ENCODE measurements at places on chromosomes 5 and 9. TPM values are rescaled to one million over a fixed set of nuclear protein-coding genes. Genes with fewer than 3 reads are reported as not detected.

DNA sequence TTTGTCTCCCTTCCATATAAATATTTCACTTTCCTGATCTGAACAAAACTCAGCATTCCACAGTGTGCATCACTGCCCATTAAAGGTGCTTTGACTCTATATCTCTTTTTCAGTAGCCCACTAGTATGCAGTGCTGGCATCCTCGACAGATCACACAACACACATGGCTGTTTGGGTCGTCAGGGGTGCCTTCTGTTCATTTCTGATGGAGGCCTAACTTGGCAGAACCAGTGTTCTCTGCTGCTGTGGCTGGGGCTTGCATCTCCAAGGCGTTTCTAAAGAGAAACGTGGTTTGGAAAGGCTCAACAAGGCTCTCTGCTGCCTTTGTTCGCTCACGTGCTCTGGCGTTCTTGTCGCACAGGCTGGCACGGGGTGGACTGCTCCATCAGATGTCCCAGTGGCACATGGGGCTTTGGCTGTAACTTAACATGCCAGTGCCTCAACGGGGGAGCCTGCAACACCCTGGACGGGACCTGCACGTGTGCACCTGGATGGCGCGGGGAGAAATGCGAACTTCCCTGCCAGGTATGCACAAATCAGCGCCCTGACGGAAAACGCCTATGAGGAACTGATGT, 97.7 kb upstream of the PRRC1 start:
- H3K4me1 ChIP-seq, result peaks cover 10% of the 10 kb centered on the region
- H3K4me3 ChIP-seq, result no peak overlapping the region
- DNase-seq, result no peak
- H3K27ac ChIP-seq, result no peak overlapping the region

Gene FNIP1
- 25.0 TPM for polyA plus RNA-seq

DNA sequence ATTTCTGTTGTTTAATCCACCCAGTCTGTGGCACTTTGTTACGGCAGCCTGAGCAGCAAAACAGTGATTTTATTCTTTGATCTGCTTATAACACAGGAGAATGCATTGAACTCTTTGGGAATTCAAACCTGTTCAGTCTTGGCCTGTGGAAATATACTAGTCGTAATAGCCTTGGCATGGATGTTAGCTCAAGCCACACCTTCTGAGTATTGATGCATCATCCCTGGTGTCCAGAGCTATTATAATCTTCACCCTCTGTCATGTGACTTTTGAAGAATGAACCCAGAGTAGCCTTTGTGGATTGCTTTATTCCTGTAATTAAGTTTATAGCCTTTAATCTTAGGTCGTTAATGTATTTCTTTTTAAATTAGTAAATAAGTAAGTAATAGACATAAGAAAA, 50.8 kb upstream of the TEX48 start:
- no peak for DNase-seq
- no peaks in the 10 kb centered on the region for H3K36me3 ChIP-seq
- H3K4me1 ChIP-seq, result no peaks in the 10 kb centered on the region

Gene NPDC1
- 14.8 TPM for polyA plus RNA-seq

DNA sequence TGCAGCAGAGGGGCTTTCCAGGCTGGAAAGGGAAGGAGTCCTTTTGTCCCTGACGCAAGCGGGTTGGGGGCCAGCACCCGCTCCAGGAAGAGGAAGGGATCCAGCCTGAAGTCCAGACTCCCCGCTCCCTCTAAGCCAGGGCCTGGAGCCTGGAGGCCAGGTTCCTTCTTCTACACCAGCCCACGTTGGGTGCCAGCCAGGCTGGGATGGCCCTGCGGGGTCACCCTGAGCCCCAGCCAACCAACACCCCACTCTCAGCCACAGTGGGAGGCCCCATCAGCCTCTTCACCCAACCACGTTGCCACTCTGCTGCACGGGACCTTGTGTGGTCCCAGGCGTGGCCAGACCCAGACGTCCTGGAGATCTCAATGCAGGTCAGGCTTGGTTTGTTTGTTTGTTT, 970 bp upstream of the FUT7 start:
- peaks cover 16% of the 10 kb centered on the region for H3K4me1 ChIP-seq
- DNase-seq, result peak; percentile 73
- H3K4me3 ChIP-seq, result peak overlapping the region; percentile 28
- no peaks in the 10 kb centered on the region for H3K36me3 ChIP-seq
- H3K27ac ChIP-seq, result no peak overlapping the region

GRCh38 chr5:20254748-20255147, 266.7 kb upstream of the CDH18 start:
- no peaks in the 10 kb centered on the region for H3K27me3 ChIP-seq
- no peaks in the 10 kb centered on the region for H3K36me3 ChIP-seq
- no peak for DNase-seq
- H3K4me1 ChIP-seq, result no peaks in the 10 kb centered on the region
- H3K27ac ChIP-seq, result no peak overlapping the region

- peak; percentile 14 for DNase-seq
- H3K27ac ChIP-seq, result no peak overlapping the region
- no peaks in the 10 kb centered on the region for H3K4me1 ChIP-seq
Measured at GRCh38 chr9:133884907-133885744, 107.0 kb downstream of the VAV2 start.

Gene VCAN
- polyA plus RNA-seq, result 2.7 TPM

GRCh38 chr5:171369056-171369455, 18.6 kb upstream of the NPM1 start:
- no peaks in the 10 kb centered on the region for H3K4me1 ChIP-seq
- peaks cover 7% of the 10 kb centered on the region for H3K27me3 ChIP-seq
- H3K27ac ChIP-seq, result no peak overlapping the region
- no peak for DNase-seq
- H3K36me3 ChIP-seq, result no peaks in the 10 kb centered on the region
- H3K4me3 ChIP-seq, result no peak overlapping the region

DNA sequence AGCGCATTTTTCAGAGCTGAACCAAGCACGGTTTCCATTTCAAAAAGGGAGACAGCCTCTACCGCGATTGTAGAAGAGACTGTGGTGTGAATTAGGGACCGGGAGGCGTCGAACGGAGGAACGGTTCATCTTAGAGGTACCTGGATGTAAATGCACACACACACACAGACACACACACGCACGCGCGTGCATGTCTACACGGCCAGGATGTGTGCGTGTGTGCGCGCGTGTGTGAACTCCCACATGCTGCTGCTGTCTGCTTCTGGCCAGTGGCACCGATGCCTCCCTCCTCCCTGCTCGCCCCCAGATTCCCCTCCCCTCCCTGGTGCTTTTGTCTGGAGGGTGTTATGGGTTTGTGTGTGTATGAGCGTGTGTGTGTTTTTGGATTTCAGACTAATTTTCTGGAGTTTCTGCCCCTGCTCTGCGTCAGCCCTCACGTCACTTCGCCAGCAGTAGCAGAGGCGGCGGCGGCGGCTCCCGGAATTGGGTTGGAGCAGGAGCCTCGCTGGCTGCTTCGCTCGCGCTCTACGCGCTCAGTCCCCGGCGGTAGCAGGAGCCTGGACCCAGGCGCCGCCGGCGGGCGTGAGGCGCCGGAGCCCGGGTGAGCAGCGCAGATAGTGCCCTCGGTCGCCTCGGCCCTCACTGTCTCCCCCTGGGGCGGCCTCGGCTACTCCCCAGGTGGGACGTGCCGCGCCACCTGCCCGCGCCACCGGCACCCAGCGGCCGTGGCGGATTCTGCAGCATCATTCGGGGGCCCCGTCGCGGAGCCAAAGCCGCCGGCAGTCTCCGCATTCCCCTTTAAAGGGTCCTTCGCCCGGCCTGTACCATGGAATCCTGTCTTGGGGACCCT, at the start of gene NTRK2:
Gene NTRK2, plus strand, starts transcription at position 442 of the 850 bp plus-strand sequence. CDS start 1,020 bp downstream, outside the sequence.
- peak within 1 kb of the TSS; percentile 61 for H3K4me3 ChIP-seq
- DNase-seq, result peak; percentile 34
- peak within 1 kb of the TSS; percentile 14 for H3K27ac ChIP-seq
- peaks cover 3% of the 10 kb centered on the region for H3K27me3 ChIP-seq
- H3K4me1 ChIP-seq, result peaks cover 5% of the 10 kb centered on the region

DNA sequence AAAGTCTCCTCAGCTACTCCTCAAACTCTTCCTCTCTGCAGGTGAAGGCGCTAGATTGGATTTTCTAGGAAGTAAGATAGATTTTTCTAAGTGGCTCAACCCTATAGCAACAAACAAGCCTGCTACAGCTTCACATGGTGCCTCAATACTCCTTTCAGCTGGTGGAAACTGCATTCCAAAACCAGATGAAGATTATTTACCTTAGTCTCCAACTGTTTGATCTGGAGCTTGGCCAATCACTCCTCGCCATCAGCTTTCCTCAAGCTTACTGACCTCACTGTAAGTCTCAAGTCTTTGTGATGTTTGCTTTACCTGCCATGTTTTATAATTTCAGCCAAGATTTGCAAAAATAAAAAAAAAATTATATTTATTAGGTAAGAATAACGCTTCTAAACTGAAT, 622.4 kb downstream of the CHSY3 start:
- H3K4me3 ChIP-seq, result no peak overlapping the region
- H3K27me3 ChIP-seq, result no peaks in the 10 kb centered on the region
- no peak for DNase-seq
- H3K36me3 ChIP-seq, result no peaks in the 10 kb centered on the region
- no peak overlapping the region for H3K27ac ChIP-seq

DNA sequence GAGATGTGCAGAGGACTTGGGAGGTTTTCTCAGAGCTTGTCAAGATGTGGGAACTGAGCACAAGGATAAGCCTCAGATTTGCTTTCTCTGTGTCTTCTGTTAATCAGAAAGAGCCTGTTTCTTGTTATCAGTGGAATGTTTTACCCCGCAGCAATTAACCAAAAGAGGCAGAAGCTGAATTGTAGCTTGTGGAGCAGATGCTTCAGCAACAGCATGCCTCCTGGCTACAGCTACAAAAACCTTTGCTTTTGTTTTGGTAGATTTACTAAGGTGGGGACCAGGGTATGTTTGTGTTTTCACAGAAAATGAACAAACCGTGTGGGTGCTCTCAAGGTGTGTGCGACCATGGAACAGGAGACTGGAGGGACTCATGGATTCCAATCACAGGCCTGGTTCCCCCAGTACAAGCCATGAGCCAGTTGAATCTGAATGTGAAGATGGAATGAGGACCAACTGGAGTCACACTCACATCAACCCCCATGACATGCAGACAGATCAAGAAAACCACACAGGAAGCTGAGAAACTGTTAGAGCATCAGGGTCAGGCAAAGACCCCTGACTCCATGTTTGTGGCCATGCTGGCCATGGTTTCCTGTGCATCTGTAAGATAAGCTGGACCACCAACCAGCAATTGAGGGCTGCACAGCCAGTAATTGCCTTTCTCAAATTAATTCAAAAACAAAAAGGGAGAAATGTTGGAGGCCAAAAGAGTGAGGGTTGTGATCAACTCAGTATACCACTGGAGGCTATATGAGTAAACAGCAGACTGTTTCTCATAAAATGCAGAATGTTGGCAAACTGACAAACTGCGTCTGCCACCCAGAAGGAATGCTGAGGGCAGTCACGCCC, 6.9 kb downstream of the UGT3A2 start:
- no peak for DNase-seq
- peaks cover 2% of the 10 kb centered on the region for H3K27me3 ChIP-seq
- no peaks in the 10 kb centered on the region for H3K4me1 ChIP-seq
- H3K4me3 ChIP-seq, result no peak overlapping the region
- H3K27ac ChIP-seq, result no peak overlapping the region
- no peaks in the 10 kb centered on the region for H3K36me3 ChIP-seq

DNA sequence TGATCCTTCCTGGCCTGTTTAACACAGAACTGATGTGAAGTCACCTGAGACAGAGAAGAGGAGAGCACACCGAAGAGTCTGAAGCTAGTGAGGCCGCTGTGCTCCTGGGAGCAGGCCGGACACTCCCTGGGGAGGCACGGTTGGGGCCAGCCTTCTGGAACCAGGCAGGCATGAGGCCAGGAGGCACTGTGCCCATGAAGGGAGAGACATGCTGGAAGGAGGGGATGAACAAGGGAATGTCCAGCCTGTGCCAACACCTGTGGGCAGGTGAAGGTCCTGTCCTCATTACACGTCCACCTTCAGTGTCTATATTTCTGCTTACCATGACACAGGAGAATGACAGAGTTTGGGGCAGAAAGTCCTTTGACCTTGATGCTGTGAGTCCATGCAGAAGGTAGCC, 183.8 kb upstream of the S1PR3 start:
- no peak for DNase-seq
- no peaks in the 10 kb centered on the region for H3K36me3 ChIP-seq
- no peaks in the 10 kb centered on the region for H3K4me1 ChIP-seq
- H3K27ac ChIP-seq, result no peak overlapping the region

Gene PPP2R2B
- polyA plus RNA-seq, result 0.14 TPM

DNA sequence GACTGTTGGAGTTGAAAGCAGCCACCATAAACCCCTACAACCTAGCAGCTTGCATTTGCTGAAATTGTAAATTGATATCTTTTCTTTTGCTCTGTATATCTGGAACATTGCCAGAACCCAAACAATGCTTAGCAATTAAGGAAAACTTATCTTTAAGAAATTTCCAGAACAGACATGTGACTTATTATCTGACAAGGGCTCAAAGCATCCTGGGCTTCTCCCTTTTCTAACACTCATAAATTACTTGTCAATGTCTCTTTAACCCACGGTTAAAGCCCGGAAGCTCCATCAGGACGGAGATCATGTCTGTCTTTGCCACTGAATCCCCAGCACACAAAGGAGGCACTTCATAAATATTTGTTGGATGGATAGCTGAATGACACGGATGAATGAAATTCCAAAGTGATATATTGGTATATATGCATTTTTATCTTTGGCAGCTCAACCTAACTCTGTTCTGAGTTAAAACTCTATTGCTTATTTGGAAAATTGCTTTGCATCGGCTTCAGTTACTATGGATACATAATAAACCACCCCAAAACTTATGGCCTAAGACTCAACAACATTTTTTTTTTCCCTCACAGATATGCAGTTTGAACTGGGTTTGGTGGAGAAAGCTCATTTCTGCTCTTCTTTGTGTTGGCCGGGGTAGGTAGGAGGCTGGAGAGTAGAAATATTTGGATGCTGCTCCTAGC, 103.1 kb upstream of the CLINT1 start:
- no peak overlapping the region for H3K27ac ChIP-seq
- DNase-seq, result no peak
- no peaks in the 10 kb centered on the region for H3K4me1 ChIP-seq
- no peak overlapping the region for H3K4me3 ChIP-seq
- no peaks in the 10 kb centered on the region for H3K27me3 ChIP-seq

Gene SLC6A19
- polyA plus RNA-seq, result 0.08 TPM

DNA sequence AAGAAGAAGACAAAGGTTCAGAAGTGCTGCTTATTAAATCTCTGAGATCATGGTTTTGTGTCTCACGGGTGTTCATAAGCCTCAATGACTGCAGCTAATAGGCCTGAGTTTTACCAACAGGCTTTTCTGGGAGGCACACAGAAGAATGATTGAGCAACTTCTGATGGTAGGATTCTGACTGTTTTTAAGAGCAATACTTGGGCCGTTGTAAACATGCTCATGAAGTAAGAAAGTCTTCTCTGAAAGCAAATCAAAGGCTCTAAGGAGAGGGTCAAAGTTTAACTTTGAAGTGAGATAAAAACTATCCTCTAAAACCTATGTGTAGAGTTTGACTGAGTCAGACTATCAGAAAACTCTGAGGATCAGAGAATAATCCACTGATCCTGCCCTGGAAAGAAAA, 390.9 kb upstream of the DAB2 start:
- no peaks in the 10 kb centered on the region for H3K27me3 ChIP-seq
- H3K4me1 ChIP-seq, result no peaks in the 10 kb centered on the region
- H3K27ac ChIP-seq, result no peak overlapping the region
- no peak overlapping the region for H3K4me3 ChIP-seq

Gene PLPPR1
- polyA plus RNA-seq, result not detected
